ENCODE measurements at places on chromosomes 6 and 20. TPM values are rescaled to one million over a fixed set of nuclear protein-coding genes. Genes with fewer than 3 reads are reported as not detected.

SLC26A8 gene
- not detected for total RNA-seq

PRSS16 gene
- total RNA-seq, result 0.54 TPM

VNN1 gene
- total RNA-seq, result not detected

CALHM6 gene
- 86.6 TPM for total RNA-seq

C20orf144 gene
- 0.29 TPM for total RNA-seq

HTR1E gene
- not detected for total RNA-seq
